ENCODE measurements at places on chromosomes 16 and 17.
A peak's percentile ranks its signal among the peaks of the same experiment; 100 is the strongest.

GRCh38 chr17:9666461-9667050, 21.2 kb downstream of the USP43 start:
- no peak for DNase-seq

- DNase-seq = no peak
Observed at GRCh38 chr16:26252598-26252997, 560.8 kb downstream of the HS3ST4 start.

DNA sequence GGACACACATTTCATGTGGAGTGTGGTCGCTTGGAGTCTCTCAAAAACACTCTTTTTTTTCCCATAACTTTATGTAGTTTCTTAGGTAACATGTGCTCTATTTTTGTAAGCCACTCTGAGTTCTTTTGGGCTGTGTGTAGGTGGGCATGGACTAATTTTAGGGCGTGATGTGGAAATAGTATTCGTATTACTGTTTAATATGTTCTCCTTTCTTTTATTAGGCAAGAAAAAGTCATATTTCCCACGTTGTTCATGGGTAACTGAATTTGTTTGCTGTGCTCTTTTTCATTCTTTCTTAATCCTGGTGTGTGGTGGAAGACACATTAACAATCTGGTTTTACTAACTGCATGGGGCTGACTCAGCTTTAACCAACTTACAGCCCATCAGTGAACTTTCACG, 27.4 kb downstream of the NDEL1 start:
- no peak for DNase-seq

- DNase-seq = no peak
Observed at GRCh38 chr17:42562388-42563142, 617 bp downstream of the COASY start.

DNA sequence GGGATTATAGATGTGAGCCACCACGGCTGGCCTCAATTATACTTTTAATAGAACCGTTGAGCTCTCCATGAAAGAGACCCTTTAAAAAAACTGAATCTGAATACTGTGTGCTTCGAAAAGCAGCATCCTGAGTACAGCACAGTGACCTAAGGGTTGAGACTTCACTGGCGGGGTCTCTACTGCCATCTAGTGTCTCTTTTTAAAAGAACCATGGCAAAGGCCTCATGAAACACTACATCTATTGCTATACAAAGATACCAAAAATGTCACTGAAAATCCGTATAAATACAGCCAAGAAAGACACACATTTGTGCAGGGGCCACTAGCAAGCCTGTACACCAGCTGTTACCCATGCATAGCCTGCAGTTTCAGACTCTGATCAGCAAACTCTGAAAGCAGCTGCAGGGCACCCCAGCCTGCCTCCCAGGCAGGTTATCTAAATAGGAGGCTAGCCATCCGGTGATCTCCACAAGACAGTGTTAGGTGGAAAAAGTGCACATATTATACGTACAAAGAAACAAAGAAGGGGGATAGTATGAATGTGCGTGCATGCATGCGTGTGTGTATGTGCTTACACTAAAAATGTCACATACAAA, 35.3 kb downstream of the NPLOC4 start:
- peak; percentile 69 for DNase-seq

DNA sequence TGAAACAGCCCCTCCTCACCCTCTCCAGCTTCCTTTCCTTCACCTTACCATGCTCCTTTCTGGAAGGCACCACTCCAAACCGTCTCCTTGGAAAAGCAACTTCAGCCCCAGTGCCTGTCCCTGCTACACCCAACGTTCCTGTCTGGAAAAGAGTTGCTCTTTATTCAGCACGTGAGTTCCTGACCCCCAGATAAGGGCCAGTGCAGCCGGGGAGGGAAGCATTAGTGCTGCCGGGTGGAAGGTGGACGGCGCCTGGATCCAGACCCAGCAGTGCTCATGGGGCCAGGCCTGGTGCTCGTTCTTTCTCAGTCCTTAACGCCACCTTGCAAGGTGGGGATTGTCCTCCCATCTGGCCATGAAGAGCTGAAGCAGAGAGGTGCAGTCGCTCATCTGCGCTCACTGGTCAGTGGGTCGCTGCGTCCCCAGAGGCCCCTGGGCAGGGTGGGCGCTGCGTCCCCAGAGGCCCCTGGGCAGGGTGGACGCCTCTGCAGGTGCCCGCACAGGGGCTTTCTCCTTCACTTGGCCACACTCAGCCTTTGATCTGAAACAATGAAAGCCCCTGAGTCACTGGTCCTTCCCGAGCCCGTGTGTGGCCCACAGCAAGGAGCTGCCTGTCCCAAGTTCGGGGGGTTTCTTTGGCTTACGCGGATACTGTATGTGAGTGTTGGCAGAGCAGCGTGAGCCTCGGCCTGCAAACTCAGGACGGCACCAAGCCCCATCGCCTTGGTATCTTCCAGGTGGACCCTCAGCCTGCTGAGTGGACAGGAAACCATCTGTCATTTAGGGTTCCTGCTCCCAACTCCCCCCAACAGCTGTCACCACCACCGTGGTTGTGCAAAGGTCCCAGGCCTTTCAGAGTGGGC, 117.1 kb downstream of the SEC14L1 start:
- no peak for DNase-seq

DNA sequence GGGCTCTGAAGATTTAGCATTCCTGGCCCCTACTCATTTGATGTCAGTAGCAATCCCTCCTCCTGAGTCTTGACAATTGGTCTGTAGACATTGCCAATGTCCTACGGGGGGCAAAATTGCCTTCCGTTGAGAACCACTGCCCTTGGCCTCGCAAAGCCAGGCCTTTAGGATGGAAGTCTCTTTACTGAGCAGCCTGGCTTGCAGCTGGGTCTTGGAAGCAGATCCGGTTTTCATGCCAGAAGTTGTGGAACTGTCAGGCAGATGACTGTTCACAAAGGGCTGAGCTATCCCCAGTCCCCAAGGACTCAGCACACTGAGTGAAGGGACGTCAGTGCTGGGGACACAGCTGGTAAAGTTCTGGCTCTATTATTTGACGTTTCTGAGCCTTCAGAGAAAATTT, 83.2 kb downstream of the WSCD1 start:
- no peak for DNase-seq

- DNase-seq = peak; percentile 84
Observed at GRCh38 chr17:40086150-40087044, 14.0 kb downstream of the NR1D1 start.

DNA sequence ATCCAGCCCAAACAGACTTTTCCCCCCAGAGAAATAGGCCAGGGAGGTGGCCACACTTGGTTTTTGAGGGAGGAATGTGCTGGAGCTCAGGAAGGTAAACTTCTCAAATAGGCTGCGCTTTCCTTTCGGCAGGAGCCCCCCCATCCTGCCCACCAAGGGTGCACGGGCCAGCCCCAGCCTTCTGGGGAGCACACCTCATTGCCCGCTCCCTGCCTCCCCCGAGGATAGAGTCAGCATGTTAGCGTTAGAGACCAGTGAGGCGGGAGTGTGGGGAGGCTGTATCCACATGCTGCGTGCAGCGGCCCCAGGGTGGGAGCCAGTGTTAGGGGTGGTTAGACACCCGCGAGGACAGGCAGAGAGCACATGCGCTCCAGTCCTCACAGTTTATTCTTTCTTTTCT, 42.3 kb downstream of the PIPOX start:
- DNase-seq = no peak

- peak; percentile 97 for DNase-seq
Observed at GRCh38 chr16:67396159-67397035, 3.1 kb upstream of the TPPP3 start.

- no peak for DNase-seq
Observed at GRCh38 chr17:5069724-5070123, 8.5 kb upstream of the ZFP3 start.

DNA sequence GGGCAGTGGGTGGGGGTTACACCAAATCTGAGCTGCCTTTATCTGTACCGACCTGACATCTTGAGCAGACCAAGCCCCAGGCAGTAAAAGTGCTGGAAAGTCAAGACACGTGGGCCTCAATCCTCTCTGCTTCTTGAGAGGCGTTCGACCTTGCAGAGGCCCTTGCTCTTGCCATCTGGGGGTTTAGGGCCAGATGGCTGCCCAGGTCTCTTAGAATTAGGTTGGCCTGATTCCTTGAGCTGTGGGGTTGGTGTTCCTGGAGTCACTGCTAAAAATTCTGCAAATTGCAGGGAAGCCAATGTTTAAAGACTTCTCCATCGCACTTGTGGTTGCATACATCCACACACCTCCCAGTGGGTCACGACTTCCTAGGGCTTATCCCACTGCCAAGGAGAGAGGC, 238.2 kb upstream of the ASIC2 start:
- DNase-seq = no peak

DNA sequence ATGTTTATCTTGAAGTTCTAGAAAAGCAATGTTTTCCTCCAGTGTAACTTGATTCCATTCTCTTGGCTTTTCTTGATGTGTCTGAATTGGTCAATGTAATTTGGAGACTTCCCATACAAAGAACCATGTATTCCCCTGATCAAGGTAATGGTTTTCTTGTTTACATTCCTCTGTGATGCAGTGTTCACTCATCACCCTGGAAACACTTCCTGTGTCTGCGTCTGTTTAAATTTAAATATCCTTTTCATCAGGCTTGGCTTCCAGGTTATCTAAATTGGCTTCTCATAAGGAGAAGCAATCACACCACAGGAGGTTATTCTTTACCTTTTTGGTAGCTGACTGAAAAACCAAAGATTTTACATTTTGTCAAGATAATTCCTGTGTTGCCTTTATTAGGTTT, 237.3 kb upstream of the WSCD1 start:
- no peak for DNase-seq

- no peak for DNase-seq
Observed at GRCh38 chr17:80796430-80796861, 195.2 kb upstream of the CHMP6 start.

DNA sequence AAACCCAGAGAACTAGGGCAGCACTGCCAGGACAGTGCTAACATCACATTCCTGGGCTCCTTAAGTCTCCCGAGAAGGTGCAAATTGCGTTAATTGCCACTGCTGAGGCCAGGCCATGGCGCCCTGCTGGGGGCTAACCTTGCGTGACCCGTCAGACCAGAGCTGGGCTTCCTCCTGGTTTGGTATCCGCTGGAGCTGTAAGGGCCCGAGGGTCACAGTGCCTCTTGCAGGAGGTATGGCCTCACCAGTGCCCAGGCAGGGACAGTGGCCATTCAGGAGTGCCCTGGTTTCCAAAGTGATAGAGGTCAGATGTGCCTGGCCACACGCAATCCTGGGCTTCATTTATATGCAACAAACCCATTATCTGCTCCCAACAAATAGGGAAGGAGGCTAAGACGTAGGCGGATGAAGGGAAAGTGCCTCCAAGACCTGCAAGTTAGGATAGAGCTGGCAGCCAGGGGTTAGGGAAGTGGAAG, 17.7 kb upstream of the ADCY9 start:
- DNase-seq = no peak

- no peak for DNase-seq
Observed at GRCh38 chr17:10612957-10613744, 44.0 kb downstream of the MYH3 start.

DNA sequence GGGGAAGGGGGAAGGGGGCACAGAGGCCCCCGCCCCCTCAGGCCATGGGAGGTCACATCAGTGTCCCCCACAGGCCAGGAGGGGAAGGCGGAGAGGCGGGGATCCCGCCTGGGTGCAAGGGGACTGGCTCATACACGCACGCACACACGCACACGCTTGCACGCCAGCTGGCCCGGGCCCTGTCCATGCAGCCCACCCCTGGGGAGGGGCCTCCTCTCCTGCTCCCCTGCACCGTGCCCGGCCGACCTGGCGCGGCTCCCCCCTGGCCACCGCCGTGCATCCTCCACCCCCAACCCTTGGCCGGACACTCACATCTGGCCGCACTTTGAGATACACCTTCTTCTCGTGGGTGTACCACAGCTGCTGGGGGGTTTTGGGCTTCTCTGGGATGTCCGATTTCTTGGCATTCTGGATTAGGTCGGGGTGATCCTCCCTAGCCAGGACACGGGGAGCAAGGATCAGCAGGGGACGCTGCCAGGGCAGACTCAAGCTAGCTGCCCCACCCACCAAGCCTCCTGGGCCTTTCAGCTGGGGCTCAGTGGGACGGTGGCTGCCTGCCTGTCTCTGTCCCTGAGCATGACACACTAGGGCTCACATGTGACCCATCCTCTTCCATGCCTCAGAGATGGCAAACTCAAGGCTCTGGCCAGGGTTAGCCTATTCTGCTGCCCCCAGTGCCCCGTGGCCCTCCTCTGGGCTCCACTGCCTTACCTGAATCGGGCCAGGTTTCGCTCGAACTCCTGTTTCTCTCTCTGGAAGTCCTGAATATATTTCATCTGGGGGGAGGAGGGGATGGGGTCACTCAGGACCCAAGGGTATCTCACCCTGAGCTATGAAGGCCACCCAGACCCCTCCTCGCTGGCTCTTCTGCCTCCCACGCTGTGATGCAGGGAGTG, 6.7 kb downstream of the UBTF start:
- DNase-seq = no peak

GRCh38 chr17:12994341-12995074, 23.3 kb downstream of the ELAC2 start:
- DNase-seq = no peak

- no peak for DNase-seq
Observed at GRCh38 chr16:81711657-81712319, 67.3 kb upstream of the PLCG2 start.

DNA sequence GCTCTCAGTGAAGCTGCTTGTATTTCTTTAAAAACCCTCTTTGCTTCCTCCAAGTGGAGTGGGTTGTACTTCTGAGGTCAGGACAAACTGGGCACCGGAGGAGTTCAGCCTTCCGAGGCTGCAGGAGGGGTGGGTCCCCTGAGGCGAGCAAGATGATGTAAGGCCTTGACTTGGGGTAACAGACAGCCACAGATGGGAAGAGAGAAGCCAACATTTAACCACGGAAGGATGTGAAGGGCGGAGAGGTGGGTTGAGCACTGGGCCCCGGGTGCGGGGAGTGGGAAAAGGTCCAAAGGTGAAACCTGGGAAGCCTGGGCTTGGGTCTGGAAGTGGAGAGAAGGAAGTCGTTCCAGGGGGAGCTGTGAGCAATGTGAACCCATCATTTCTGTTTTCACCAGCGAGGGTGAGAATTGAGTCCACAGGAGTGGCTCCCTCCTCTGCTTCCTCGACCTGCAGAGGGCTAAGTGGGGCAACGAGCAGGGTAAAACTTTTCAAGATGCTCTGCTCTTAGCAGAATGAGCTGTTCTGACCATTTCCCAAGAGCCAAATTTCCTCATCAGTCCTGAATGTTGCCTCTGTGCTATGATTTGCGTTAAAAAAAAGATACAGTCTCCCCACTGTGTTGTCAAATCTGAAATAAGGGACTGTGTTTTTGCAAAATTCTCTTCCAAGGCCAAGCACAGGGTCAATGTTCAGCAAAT, 137.7 kb upstream of the CRHR1 start:
- peak; percentile 42 for DNase-seq

DNA sequence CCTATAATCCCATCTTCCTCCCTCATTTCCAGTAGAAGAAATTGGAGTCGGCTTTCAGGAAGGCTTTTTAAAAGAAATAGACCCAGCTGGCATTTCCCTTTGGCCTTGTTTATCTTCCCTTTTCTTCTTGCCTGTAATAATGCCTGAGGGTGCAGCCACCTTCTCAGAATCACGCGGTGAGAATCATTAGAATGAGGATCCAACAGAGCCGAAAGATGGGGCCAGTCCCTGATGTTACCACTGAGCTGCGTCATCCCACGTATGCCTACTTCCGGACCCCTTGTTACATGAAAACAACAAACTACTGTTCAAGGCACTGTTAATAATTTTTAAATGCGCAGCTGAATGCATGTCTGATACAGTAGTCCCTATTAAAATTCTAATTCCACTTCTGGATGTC, 24.1 kb downstream of the SDR42E1 start:
- DNase-seq = no peak

GRCh38 chr17:75645889-75646637, 12.8 kb downstream of the SMIM5 start:
- no peak for DNase-seq

- DNase-seq = no peak
Observed at GRCh38 chr16:12617401-12617819, 186.3 kb downstream of the CPPED1 start.

Data from NCI-H82 (cell line).